Endothelial cell (in vitro differentiated cells): ENCODE measurements at places on chromosomes 4 and X.

GRCh38 chr4:21209860-21210259, 509.6 kb downstream of the PACRGL start:
- no peak for DNase-seq

DNA sequence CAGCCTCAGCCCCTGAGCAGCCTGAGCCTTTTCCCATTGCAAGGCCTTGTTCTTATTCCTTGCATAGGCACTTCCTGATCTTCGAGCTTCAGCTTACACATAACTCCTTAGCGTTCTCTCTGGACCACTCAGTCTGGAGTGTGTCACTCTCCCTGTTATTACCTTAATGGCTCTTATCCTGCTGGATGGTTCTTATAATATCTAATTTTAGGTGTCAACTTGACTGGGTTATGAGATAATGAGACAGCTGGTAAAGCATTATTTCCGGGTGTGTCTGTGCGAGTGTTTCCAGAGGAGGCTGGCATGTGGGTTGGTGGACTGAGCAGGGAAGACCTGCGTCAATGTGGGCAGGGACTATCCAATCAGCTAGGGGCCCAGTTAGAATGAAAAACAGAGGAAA, 75.7 kb downstream of the HAUS3 start:
- no peak for DNase-seq

- DNase-seq = no peak
Measured at GRCh38 chr4:151676301-151676700, 84.5 kb downstream of the GATB start.

- DNase-seq = no peak
Measured at GRCh38 chr4:158949099-158949498, 153.8 kb upstream of the RAPGEF2 start.

GRCh38 chr4:148674876-148675275, 232.7 kb upstream of the NR3C2 start:
- DNase-seq = no peak

DNA sequence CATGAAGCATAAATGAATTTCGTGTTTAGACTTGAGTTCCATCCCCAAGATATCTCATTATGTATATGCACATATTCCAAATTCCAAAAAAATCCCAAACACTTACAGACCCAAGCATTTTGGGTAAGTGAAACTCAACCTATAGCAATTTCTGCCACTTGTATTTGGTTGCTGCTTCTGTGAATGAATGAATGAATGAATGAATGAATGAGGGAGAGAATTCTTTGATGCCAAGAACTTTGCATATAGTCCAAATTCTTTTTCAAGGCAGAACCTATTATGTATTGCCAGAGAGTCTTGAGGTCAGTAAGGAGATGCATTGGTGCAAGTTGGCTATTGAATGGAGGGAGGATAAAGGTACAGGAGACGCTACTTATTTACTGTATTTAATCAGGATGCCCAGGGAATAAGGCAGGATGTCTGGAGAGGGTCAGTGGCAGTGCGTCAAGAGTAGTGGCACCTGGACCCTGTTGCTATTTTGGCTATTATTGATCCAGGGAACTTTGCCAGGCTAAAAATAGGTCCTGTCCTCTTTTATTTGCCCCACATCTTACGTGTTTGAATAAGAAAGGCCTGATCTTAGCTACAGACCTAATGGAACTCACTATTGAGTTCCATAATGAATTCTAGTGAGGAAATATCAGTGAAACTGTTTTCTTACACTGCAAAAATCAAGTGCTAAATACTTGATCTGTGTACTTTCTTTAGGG, 33.9 kb downstream of the ANAPC4 start:
- DNase-seq = no peak

GRCh38 chr4:179817317-179817716, 2375.1 kb upstream of the AGA start:
- DNase-seq = no peak

- DNase-seq = no peak
Measured at GRCh38 chr4:41154814-41155177, 59.5 kb downstream of the APBB2 start.

- peak; percentile 35 for DNase-seq
Measured at GRCh38 chr4:168832763-168833575, 177.1 kb downstream of the CBR4 start.

DNA sequence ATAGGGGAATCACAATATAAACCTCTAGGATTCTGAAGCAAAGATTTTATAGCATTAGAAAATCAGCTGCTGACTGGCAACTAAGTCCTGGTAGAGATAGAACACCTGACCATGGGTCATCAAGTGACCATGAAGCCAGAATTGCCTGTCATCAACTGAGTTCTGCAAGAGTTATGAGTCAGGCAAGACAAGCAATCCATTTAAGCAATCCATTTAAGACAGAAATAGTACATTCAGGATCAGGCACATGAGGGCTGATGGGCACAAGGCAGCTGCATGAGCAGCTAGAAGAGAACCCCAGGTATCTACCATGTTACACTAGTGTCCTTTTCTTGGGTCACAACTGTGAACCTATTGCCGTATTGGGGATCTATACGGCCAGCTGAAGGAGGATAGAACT, 98.9 kb downstream of the SPRY1 start:
- DNase-seq = no peak

GRCh38 chr4:114690571-114690970, 92.0 kb downstream of the UGT8 start:
- no peak for DNase-seq

- DNase-seq = no peak
Measured at GRCh38 chr4:71602289-71602900, 181.5 kb downstream of the GC start.

DNA sequence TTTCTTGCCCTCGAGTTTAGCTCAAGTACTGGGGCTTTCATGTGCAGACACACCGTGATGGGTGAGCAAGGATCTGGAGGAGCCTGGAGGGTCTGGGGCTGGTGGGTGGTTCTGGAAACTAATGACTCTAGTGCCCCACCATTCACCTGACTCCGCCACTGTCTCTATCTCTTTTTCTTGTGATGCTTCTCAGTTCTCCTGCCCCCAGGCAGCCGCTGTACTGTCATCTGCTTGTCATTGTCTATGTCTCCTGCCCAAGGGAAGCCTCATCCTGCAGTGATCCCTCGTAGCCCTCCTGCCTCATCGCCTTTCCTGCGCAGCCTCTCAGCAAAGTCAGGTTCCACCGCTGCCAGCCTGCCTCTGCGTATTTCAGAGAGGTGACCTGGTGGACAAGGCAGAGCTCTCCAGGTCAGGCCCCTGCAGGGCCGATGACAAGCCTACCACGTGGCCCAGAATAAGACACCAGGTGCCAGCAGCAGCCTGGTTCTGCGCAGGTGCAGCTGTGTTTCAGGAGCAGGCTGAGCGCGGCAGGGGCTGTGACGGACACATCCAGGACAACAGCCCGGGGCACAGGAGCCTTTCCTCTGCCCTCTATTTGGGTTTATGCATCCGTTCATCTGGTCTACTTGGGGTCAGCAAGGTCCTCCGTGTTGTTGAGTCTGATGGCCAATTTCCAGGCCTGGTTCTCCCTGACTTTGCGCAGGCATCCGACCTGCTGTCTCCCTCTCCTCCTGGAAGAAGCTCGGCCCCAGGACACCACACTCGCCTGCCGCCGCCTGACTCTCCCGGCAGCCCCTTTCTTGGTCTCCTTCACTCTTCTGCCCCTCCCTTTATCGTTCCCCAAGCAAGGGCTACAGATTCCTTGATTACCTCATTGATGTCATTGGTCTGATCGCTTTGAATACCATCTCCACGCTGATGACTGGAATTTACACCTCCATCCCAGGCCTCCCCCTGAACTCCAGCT, 30.9 kb upstream of the CDKN2AIP start:
- no peak for DNase-seq

- no peak for DNase-seq
Measured at GRCh38 chr4:112664611-112665010, 27.7 kb downstream of the LARP7 start.

GRCh38 chr4:151409470-151410313, 716 bp downstream of the FHIP1A start:
- DNase-seq = peak; percentile 9

GRCh38 chr4:88522702-88523324, 763 bp downstream of the PYURF start:
- peak; percentile 15 for DNase-seq

DNA sequence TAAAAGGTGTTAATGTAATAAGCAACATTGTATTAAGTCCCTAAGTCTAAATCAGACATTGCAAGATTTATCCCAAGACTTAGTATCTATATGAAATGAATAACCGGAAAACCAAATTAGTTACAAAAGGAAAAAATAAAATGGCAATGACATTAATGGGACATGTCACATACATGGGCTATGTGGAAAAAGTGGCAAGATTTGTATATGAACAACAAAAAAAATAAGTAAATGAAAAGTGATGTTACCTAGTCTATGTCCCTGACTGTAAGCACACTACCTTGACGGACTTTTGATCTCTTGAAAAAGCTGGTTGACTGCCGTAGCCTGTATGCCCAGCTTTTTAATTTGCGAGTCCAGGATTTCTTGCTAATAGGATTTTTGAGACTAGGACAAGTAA, 55.5 kb upstream of the FAM120C start:
- DNase-seq = no peak

DNA sequence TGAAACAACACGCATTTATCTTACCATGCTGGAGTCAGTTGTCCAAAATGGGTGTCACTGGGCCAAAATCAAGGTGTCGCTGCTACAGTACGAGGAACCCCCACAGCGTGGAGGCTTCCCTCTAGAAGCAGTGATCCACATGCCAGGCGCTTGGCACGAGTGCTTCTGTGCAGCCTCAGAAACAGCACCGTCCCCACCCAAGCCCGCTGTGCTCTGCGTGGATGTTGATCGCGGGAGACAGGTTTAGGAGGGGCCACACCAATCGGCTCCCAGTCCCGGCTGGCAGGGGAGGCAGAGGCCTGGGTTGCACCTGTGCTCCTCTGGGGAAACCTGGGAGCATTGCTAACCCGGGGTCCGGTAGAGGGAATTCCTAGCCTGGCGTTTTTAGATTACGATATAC, 165.5 kb upstream of the PSAPL1 start:
- DNase-seq = no peak

GRCh38 chr4:101960431-101960830, 169.9 kb downstream of the BANK1 start:
- no peak for DNase-seq

DNA sequence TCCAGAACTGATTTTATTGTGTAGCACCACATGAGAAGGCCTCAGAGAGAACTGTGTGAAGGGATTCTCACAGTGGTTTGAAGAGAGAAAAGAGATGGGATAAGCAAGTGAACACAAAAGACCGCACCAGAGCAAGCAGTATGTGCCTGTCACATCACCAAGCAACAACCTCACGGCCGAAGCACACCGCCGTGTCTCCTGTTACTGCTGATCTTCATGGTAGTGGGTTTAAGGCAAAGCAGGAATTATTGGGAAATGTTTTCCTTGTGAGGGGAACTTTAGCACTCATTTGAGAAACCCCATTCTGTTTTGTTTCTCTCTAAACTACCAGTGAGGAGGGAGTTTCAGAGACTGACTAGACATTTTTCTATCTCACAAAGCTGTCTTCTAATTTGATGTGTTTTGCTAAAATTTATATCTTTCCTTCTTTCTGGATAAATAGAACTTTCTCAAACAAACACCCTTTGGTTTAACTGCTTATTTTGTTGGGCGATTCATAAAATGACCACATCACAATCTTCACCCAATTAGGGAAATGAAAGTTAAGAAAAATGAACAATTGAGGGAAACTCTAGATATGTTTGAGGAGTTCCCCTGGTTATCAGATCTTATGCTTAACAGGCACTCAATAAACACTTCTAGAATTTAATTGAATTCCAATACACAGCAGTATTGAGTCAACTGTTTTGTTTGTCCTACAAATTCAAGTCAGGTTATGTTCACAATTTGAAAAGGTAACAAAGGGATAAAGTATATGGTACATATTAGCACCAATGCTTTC, 16.5 kb downstream of the SH3KBP1 start:
- no peak for DNase-seq

DNA sequence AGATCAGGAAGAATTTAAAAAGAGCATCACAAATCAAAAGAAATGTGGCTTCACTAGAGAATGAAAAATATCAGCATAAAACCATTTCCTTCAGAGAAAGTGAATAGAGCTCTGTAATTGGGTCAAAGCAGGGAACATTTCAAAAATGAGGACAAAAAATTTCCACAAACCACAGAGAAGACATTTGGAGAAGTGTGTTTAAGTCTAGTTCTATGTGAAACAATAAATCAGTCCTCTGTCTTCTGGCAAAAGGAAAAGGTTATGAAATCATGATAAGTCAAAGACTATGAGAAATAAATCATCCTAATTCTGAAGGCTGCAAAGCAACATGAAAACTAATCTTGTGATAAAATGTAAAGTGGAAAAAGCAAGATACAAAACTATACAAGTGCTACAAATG, 27.9 kb downstream of the SMPX start:
- no peak for DNase-seq

DNA sequence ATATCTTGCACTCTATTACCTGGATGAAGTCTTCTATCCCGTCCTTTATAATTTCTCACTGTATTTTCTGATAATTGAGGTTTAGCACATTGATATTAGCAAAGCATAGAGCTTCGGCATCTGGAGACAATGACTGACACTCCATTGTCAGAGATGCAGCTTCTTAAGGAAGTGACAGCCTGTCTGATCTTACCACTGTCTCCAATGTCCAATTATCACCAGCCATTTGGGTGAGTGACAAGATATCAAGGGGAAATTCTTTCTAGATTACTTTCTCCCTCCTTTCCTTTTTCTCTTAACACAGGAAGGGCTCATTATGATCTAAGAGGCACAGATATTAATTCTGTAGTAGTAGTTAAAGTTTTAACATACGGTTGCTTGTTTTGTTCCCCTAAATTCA, 86.4 kb downstream of the LDB2 start:
- DNase-seq = no peak

GRCh38 chr4:102734591-102735385, 26.0 kb downstream of the MANBA start:
- DNase-seq = no peak

DNA sequence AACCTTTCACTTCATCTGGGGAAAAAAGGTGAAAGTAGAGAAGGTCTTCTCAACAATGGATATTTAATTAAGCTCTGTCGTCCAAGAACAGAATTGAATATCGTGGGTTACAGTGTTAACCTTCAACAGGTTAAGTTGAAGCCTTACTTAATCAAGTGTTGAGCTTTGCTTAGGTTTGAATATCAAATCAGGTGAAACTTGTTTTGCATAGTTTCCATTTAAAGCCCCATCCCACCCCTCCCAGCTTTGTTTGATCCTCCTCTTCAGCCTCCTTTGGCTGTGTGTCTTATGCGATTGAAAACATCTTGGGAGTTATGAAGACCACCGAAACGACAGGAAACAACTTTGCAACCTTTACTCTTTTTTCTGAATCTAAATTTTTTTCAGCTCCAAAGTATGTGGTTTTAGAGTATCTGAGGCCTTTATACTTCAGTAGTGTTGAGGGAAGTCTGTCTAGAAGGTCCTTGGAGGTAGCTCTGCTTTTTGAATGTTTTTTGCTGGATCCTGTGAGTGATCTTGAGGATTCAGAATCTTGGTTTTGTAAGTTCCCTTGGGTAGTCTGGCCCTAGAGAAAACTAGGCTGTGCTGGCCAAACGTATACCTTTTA, 39.1 kb downstream of the MCUB start:
- no peak for DNase-seq
